ENCODE measurements at places on chromosomes 12 and 14. TPM values are rescaled to one million over a fixed set of nuclear protein-coding genes. Genes with fewer than 3 reads are reported as not detected.

DNA sequence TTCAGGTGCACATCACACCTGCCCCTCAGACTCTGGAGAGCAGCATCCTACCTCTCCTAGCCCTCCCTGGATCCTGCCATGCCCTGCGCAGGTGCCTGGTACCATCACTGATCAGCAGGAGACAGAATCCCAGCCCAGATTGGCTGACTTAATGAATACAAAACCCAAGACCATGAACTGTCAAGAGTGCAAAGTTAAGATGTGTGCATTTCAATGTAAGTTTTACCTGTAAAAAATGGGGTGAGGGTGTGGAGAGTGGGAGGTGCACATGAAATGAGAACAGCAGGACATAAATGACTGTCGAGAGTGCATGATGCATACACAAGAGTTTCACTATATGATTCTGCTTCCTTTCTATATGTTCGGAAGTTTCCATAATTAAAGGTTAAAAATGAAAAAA is 57.9 kb upstream of the GPR68 start:
- no peak for DNase-seq

DNA sequence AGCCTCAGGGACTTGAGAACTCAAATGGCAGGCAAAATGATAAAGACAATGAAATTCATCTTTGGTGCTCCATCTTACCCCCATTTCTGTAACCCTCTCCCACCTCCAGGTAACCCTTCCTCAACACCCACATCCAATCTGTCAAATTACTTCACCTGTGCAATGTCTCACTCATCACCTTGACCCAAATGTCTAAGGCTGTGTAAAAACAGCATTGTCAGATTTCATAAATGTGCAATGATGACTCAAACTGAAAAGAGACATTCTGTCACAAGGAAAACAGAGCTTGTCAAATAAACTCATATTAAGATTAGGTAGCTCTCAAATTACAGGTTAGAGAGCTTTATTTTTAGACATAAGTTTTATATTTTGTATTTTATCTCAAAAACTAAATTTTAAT is 19.9 kb upstream of the COCH start:
- no peak for DNase-seq

DNA sequence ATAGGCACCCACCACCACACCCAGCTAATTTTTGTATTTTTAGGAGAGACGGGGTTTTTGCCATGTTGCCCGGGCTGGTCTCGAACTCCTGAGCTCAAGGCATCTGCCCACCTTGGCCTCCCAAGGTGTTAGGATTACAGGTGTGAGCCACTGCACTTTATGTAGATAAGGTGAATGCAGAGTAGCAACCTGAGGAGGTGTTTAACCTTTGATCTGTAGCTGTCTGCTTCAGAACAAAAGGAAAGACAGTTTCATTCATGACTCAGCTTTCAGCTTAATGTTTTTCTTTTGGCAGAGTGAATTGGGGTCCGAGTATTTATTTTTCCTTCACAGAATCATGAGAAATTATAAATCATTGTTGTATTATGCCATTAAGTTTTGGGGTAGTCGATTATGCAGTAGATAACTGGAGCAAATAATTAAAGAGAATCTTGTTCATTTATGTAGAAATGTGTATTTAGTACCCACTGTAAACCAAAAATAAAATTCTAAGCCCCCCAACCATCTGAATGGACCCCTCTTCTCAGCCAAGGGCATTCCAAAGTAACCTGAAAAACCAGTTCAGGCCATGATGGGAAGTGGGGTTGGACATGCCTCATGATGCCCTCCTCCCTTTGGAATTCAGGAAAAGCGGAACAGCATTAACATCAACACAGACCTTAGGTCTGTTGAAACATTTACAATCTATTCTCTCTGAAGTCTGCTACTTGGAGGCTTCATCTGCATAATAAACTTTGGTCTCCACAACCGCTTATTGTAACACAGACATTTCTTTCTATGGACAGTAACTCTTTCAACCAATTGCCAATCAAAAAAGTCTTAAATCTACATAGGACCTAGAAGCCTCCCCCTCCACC is 10.7 kb upstream of the STX2 start:
- no peak for DNase-seq

DNA sequence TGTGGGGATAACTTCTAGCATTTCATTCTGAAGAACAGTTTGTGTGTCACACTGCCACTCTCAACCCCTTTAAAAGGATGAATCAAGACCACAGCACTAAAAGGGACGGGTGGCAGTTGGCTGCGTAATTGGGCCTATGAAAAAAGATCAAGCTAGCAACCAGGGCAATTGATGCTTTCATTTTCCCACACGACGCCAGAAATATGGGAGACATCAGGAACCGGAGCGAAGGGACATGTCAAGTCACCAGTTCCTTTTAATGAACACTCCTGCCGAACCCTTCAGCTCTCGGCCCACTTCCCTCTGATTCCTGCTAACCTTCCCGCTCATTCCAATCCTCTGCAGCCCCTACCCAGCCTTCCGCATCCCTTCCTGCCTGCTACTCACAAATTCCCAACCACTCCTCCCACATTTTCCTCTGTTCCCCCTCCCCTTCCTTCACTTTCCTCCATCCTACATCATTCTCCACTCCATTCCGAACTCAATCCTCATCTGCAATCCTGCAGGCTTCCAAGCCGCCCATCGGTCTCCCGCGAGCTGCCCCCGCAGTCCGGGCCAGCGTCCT is 753 bp downstream of the CSRNP2 start:
- peak; percentile 59 for DNase-seq

DNA sequence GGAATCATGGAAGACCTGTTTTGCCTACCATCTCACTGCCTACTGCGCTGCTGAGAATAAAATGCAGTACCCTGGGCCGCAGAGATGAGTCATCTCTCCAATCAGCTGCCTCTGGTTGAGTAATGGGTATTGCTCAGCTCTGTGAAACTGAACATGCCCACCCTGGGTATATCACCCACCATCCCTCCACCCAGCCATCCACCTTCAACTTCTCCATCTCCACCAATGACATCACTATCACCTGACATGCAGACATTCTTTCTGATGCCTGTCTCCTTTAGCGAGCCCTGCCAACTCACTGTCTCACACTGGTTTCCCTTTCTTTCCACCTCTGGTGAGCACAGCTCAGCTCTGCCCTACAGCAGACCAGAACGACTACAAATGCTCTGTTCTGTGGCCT is 33.6 kb downstream of the E2F7 start:
- DNase-seq: peak; percentile 29

- DNase-seq: no peak
Observed at GRCh38 chr12:64125913-64126312, 96.2 kb downstream of the KICS2 start.

GRCh38 chr14:103723748-103724081 is 8.1 kb downstream of the ZFYVE21 start:
- no peak for DNase-seq

GRCh38 chr14:58540749-58541632 is 96.8 kb upstream of the DACT1 start:
- DNase-seq: peak; percentile 26

DNA sequence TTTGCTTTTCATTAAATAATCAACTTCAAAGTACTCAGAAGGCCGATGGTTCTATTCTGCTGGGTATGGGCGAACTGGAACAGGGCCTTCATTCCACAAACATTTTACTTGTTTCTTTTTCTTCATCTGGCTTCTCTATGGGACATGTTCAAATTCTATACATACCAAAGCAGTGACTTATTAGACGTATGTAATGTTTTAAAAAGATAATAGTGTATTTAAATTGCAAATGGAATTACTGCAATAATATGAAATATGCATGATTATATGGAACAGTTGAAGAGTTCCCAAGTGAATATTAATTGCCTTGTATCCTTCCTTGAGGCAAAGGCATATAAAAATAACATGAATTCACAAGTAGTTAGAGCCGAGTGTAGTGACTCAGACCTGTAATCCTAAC is 75.5 kb downstream of the FAR2 start:
- DNase-seq: no peak

DNA sequence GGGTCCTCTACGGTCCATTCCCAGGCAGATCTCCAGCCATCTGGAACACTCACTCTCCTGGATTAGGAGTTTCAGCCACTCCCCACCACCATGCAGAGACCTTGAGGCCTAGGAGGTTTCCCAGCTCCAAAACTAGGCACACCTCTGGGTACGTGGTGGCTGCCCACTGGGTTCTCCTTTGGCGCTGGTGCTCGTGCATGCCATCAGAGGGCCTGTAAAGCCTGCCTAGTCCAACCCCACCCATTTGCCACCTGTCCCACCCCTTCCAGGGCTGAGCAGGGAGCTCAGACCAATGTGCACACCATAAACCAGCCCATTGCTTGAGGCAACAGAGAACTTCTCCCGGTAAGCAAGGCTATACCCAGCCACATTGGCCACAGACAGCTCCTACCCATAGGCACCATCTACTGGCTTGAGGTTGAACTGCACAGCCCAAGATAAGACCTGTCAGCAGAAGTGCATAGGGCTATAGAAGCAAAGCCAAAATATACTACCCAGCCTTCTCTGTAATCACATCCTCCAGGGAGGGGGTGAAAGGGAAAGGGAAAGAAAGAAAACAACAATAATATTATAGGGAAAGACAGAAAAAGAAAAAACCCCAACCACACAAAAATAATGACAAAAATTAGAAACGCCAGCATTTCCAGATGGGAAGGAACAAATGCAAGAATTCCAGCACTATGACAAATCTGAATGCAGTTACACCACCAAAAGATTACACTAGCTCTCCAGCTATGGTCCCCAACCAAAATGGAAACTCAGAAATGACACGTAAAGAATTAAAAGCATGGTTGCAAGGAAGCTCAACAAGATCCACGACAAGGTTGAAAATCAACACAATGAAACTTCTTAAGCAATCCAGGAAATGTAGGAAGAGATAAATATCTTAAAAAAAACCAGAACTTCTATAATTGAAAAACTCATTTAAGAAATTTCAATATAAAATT is 111.9 kb upstream of the CCDC175 start:
- DNase-seq: peak; percentile 53

GRCh38 chr12:132561427-132562156 is 48.8 kb downstream of the LRCOL1 start:
- no peak for DNase-seq

- no peak for DNase-seq
Observed at GRCh38 chr14:75986439-75986765, 839 bp downstream of the IFT43 start.

- peak; percentile 39 for DNase-seq
Observed at GRCh38 chr12:68733661-68734071, 12.3 kb upstream of the SLC35E3 start.

DNA sequence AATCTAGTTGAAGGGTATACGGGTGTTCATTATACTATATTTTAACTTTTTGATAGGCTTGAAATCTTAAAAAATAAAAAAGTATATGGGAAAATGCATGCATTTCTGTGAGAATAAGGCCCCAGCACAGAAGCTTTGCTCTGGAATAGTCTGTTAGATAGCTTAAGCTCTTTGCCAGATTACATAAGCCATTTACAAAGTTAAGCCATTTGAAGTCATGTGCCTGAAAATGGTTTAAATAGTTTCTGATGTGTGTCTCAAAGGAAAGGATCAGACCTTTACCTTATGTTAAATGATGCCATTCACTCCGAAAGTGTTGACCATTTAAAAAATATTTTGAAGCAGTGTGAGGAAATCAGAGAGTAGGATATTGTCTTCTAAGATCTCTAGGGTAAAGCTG is 51.3 kb downstream of the WASHC4 start:
- no peak for DNase-seq

DNA sequence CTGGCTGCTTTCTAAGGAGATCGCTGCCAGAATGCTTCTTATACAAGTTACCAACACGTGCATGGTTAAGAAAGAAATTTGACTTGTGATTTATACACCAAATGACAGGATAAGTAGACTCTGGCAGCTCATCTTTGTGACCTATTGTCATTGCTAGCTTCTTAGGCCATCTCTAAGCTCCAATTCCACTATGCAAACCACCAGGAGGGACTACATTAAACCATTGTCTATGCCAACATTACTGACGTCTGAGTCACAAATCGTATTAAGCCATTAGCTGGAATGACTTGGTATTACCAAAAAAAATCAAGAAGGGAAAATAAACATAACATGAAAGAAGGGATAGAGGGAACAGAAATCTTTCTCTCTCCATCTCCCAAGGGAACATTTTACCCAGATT is 15.8 kb upstream of the VPS33A start:
- peak; percentile 38 for DNase-seq

DNA sequence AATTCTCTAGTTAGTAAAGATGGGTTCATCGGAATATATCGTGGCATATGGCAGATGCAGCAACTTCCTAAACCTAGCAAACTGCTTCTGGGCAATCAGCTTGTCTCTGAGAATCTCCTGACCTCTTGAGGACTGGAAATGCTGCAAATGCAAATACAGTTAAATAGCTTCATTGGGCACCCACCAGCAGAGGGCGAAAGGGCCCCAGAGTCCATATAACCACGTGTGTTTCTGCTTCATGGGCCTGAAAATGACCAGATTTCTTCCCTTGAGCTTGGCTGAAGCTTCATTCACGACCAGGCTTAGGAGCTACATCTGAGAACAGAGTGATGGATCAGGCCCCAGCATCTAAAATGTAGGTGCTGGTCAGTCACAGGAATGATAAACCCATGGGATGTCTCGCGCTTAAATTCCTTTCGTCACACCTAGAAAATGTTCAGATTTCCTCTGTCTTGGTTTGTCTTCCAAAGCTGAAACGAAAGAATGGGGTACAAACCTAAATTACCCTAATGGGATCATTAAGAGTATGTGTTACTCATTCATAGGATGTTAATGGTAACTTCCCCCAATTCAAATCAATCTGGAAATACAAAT is 1482.5 kb upstream of the TMEM132C start:
- DNase-seq: peak; percentile 3

- DNase-seq: peak; percentile 64
Observed at GRCh38 chr12:857611-858010, 91.9 kb downstream of the RAD52 start.

- peak; percentile 96 for DNase-seq
Observed at GRCh38 chr12:49983892-49984291, 11.1 kb downstream of the AQP6 start.

DNA sequence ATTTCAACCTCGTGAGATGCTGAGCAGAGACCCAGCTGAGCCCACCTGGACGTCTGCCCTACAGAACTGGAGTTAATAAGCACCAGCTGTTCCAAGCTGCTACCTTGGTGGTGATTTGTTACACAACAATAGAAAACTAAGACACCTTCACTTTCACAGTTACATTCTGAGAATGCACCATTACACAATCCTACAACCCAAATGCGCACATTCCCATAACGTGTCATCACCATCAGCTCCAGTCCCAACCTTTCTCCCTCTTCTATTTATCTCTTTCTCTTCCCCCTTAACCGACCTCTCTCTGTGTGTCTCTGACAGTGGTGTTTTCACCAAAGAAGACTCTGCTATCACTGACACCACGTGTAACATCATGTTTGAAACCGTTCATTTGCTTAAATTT is 91.9 kb downstream of the TMEM132D start:
- no peak for DNase-seq

GRCh38 chr12:107454109-107454830 is 231.3 kb upstream of the PWP1 start:
- DNase-seq: no peak

Gene GNPNAT1
- 23.8 TPM for total RNA-seq

Gene TBX5
- 0.43 TPM for total RNA-seq

Gene ERBB3
- total RNA-seq: 1.7 TPM

Gene POTEG
- total RNA-seq: not detected

Gene EIF2B1
- 32.9 TPM for total RNA-seq

Gene PDE3A
- total RNA-seq: 7.1 TPM

Gene TMEM233
- not detected for total RNA-seq

Gene FGF6
- total RNA-seq: not detected

Measured in fibroblast of villous mesenchyme (primary cell).